CMK (cell line): ENCODE measurements at places on chromosomes 6 and 20.

GRCh38 chr6:31652925-31653724 lies 664 bp upstream of the BAG6 start:
- DNase-seq, result peak; percentile 91

DNA sequence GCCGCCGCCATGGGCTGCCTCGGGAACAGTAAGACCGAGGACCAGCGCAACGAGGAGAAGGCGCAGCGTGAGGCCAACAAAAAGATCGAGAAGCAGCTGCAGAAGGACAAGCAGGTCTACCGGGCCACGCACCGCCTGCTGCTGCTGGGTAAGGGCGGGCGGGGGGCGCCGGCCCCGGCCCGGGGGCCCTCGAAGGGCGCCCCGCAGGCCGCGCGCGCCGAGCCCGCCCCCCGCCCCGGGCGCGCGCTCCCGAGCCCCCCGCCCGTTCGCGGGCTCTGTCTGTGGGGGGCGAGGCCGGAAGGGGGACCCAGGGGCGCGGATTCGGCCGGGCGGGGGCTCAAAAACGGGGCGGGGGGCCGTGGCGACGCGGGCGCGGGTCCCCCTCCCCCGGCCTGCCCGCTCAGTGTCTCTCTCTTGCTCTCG lies 39.2 kb downstream of the GNAS start:
- DNase-seq, result no peak

- DNase-seq, result no peak
Measured at GRCh38 chr6:138477913-138478539, 21.3 kb downstream of the NHSL1 start.

GRCh38 chr6:44701038-44701636 lies 313.6 kb downstream of the CDC5L start:
- no peak for DNase-seq
